ENCODE measurements at places on chromosomes 1 and 21.

- DNase-seq = no peak
Measured at GRCh38 chr1:162133566-162133965, 64.1 kb downstream of the NOS1AP start.

GRCh38 chr1:156106624-156107488 is 7.7 kb upstream of the LMNA start:
- DNase-seq = no peak

GRCh38 chr1:107181253-107181969 is 40.6 kb downstream of the NTNG1 start:
- DNase-seq = no peak

DNA sequence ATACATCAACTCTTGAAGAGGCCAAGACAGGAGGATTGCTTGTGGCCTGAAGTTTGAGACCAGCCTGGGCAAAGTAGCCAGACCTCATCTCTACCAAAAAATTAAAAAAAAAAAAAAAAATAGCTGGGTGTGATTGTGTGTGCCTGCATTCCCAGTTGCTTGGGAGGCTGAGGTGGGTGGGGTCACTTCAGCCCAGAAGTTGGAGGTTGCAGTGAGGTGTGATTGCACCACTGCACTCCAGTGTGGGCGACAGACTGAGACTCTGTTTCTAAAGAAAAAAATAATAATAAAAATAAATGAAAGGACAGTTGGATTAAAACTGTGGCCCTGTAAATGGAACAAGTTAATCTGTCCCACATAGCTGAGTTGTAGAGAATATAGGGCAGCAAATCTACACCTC is 18.9 kb upstream of the ZNF496 start:
- no peak for DNase-seq

GRCh38 chr1:50774759-50775351 is 185.2 kb downstream of the FAF1 start:
- no peak for DNase-seq

- no peak for DNase-seq
Measured at GRCh38 chr1:145879775-145880174, 5.9 kb downstream of the ANKRD35 start.

DNA sequence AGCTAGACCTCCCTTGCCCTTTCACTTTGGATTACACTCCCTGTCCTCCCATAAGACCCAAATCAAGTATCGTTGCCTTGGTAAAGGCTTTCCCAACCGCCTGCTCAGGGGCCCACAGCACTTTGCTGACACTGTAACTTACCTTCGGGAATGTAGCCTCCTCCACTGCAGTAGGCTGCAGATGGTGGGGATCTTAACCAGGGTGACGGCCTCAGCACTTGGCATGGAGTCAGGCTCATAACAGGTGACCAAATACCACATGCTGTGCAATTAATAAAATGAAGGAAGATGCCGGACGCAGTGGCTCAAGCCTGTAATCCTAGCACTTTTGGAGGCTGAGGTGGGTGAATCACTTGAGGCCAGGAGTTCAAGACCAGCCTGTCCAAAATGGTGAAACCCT is 88.7 kb upstream of the IRF2BP2 start:
- DNase-seq = no peak

GRCh38 chr1:171298696-171299095 is 15.3 kb upstream of the FMO4 start:
- DNase-seq = no peak

- DNase-seq = no peak
Measured at GRCh38 chr1:6385488-6386191, 7.9 kb downstream of the ACOT7 start.

DNA sequence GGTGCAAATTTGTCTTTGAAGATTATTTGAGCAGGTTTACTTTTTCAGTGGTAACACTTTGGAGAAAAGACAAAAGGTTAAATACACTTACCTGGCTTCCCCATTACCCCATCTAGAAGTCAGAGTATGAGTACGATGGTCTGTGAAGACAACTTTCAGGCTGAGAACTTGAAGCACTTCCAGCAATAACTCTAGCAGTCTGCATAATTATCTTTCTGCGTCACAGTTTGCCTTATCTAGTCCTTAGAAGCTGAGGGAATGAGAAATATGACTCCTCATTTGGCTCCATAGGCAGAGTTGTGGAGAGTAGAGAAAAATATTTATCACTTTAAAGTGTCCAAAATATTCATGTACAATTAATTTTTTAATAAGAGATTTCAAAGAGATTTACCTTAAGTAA is 323.4 kb upstream of the CAMK1G start:
- DNase-seq = no peak

DNA sequence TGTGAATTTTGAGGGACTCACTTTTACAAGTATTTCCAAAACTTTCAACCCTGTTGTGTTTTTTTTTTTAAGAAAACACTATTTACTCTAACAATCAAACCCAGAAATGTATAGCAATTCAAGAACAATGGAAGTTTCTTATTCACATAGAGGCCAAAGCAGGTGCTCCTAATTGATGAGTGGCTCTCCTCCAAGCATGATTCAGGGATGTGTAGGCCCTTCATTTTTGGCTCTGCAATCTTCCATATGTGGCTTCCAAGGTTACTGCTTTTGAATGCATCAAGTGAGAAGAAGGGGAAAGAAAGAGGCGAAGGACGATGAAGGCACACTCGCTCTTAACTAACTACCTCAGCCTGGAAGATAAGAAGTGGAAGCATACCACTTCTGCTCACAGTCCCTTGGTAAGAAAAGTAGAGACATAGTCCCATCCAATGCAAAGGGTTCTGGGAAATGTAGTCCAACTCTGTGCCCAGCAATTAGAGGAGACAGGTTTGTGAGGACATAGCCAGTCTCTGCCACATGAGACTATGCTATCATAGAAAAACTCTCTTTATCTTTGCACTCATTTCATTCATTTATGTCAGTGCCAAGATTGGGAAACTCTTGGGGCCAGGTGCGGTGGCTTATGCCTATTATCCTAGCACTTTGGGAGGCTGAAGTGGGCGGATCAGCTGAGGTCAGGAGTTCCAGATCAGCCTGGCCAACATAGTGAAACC is 46.0 kb downstream of the OPTC start:
- DNase-seq = no peak

All from amygdala (tissue), 56 donors.